ENCODE measurements at places on chromosomes 2 and 18.

GRCh38 chr2:215729985-215730620 lies 283.2 kb downstream of the MREG start:
- no peak for DNase-seq

- DNase-seq = peak; percentile 89
These were observed at the start of gene PIEZO2 for GRCh38 chr18:11149441-11150270. TSS of gene PIEZO2 (minus strand) at chr18:11149569. CDS start at chr18:11148588, 981 bp downstream.

- DNase-seq = no peak
These were observed 9.8 kb downstream of the REL start for GRCh38 chr2:60891180-60891579.

DNA sequence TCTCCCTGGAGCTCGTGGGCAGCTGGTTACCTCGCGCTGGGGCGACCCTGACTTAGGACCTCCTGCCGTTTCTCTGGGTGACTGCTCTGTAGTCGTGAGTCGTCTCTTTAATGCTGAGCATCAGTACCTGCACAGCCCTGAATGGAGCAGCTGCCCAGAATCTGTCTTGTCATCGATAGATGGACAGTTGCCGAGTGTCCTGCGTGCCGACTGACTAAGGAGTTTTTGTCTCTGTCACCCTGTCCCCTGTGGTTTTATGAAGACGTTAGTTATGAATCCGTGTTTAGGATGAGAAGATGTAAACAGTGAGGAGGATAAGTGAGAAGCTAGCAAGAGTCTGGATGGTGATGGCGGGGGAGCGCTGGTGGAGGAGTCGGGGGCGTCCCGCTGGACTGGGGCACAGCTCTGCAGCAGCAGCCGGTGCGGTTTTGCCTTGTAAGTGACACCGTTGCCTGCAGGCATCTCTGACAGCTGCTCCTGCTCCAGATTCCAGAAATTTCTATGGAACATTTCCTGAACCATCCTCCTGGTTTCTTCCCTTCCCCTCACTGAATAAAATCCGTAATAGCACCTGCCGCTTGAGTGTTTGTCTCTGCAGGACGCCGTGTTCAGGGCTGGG lies 13.3 kb downstream of the AGAP1 start:
- DNase-seq = no peak

GRCh38 chr18:32480581-32480980 lies 9.9 kb upstream of the GAREM1 start:
- no peak for DNase-seq

DNA sequence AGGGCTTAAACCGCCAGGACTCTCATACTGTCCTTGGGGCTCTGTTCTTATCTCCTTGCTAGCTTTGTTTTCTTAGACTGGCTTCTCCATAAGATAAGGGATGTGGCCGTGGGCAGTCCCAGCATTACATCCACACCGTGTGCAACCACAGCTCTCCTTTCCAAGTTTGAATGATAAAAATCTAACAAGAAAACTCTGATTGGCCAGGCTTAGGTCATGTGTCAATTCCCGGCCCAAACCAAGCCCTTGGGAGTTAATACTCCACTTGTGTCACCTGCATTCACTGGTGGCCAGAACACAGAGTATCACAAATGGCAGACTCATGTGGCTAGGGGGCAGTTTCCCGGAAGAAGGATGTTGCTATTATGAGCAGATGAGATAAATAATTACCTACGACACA lies 43.2 kb upstream of the KDM3A start:
- no peak for DNase-seq

- no peak for DNase-seq
These were observed 7.6 kb downstream of the NEU4 start for GRCh38 chr2:241816431-241817121.

- no peak for DNase-seq
These were observed 274.2 kb downstream of the CDH19 start for GRCh38 chr18:66329716-66330115.

DNA sequence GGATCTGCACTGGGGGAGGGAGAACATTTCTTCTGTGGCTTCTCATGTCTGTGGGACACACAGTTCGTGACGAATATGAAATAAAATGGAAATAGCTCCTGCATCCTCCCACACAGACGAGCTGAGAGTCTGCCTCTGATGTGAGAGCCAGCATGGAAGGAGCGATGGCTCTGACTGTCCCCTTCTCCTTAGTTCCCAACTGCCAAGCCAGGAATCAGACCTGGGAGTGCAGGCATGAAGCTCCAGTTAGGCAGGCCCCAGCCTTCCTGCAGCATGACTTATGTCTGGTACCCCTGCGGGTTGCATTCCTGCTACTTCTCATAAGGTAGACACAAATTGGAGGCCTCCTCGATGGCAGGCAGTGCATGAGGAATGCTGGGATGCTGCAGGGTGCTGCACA lies 56.2 kb downstream of the PRKCE start:
- DNase-seq = no peak

DNA sequence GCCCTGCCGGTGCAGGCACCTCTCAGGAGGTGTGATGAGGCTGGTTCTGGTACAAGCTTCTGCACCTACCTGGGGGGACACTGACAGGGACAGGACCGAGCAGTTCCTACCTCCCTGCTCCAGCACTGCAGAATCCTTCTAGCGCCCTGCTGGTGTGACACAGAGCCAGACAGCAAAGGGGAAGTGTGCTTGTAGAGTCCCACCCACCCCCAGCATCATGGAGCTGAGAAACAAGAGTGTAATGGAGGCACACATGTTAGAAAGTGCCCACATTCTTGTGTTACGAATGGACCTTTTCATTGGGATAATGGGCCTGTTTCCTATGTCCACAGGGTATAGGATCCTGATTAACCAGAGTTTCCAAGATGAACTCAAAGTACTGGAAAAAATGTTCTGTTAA lies 38.3 kb downstream of the OXER1 start:
- no peak for DNase-seq

All from hindlimb muscle (tissue), 1 donor.